ENCODE measurements at places on chromosomes 6 and 20. TPM values are rescaled to one million over a fixed set of nuclear protein-coding genes. Genes with fewer than 3 reads are reported as not detected.

CHD6 gene
- total RNA-seq = 40.2 TPM

CRIP3 gene
- total RNA-seq = 2.8 TPM

PCED1A gene
- 44.3 TPM for total RNA-seq

METTL24 gene
- 1.1 TPM for total RNA-seq

LHFPL5 gene
- total RNA-seq = 0.41 TPM

MCCD1 gene
- total RNA-seq = 1.5 TPM

GRM1 gene
- 0.66 TPM for total RNA-seq

OR2B6 gene
- total RNA-seq = not detected

RIMS4 gene
- 27.1 TPM for total RNA-seq

HTR1E gene
- total RNA-seq = 0.16 TPM

RNF182 gene
- total RNA-seq = 1.9 TPM

LSM14B gene
- total RNA-seq = 27.2 TPM

GJE1 gene
- total RNA-seq = not detected

LRRC73 gene
- 2.0 TPM for total RNA-seq

SLC2A10 gene
- total RNA-seq = 9.6 TPM

LAMA5 gene
- 54.9 TPM for total RNA-seq

PNPLA1 gene
- 0.23 TPM for total RNA-seq

NKX2-4 gene
- 0.15 TPM for total RNA-seq

MROH8 gene
- total RNA-seq = 3.1 TPM

KHDC1L gene
- total RNA-seq = 1.00 TPM

ULBP3 gene
- total RNA-seq = 8.4 TPM

BMP5 gene
- not detected for total RNA-seq

SLC35B3 gene
- 30.3 TPM for total RNA-seq

COL9A1 gene
- 0.78 TPM for total RNA-seq

TULP1 gene
- 0.33 TPM for total RNA-seq

ZNF334 gene
- total RNA-seq = 7.9 TPM

GRM4 gene
- 0.56 TPM for total RNA-seq

NKAPL gene
- total RNA-seq = 0.19 TPM

COL11A2 gene
- total RNA-seq = 1.3 TPM

TRAPPC3L gene
- 0.18 TPM for total RNA-seq

GDAP1L1 gene
- total RNA-seq = 175 TPM

TAF4 gene
- 14.8 TPM for total RNA-seq

ADAM33 gene
- 1.7 TPM for total RNA-seq
